ENCODE measurements at places on chromosomes 7 and 10.

DNA sequence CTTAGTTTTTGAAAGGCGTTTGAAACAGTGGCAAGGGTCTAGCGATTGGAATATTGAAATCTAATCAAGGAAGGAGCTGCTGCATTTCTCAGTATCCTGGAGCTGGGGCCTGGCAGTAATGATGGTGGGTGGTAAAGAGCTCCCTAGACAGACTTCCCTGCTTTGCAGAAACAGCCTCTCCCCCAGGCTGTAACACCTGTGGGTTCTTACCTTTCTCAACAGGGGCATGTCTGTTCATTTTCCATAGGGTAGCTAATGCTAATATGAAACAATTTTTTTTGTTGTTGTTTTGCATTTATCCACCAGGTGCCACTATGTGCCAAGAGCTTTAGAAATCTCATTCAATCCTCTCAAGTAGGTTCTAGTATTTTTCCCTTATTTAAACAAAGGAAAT is 345.5 kb downstream of the REEP3 start:
- DNase-seq = no peak

- no peak for DNase-seq
Measured at GRCh38 chr10:34868589-34868988, 53.5 kb upstream of the PARD3 start.

DNA sequence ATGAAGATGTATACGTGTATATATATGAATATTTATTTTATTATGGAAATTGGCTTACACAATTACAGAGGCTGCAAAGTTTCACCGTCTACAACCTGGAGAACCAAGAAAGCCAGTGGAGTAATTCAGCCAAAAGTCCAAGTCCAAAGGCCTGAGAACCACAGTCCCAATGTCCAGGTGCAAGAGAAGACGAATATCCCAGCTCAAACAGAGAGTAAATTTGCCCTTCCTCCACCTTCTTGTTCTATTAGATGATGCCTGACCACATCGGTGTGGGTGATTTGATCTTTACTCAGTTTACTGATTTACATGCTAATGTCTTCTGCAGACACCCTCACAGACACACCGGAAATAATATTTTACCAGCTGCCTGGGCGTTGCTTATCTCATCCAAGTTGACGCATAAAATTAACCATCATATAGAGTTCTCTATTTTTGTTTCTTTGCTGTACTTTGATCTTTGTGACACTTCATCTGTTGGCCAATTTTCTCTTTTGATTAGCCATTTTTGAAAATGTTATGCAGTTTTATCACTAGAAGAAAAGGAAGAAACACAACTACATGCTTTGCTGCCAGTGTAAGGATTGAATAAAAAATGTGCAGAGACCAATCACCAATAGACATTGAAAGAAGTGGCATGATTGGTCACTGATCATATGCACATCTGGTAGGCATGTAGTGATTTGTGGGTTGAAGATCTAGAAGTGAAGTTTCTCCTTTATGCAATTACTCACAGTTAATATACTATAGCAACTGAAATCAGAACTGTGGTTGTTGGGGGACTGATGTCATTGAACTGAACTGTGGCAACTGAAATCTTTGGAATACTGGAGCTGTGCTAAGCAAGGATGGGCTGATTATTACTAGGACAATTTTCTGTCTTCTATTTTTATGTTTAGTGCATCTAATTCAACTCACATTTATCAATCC is 68.5 kb downstream of the EPDR1 start:
- DNase-seq = no peak

- DNase-seq = no peak
Measured at GRCh38 chr10:27620430-27621397, 116.6 kb downstream of the RAB18 start.

- no peak for DNase-seq
Measured at GRCh38 chr10:51244748-51245490, 170.6 kb downstream of the PRKG1 start.

DNA sequence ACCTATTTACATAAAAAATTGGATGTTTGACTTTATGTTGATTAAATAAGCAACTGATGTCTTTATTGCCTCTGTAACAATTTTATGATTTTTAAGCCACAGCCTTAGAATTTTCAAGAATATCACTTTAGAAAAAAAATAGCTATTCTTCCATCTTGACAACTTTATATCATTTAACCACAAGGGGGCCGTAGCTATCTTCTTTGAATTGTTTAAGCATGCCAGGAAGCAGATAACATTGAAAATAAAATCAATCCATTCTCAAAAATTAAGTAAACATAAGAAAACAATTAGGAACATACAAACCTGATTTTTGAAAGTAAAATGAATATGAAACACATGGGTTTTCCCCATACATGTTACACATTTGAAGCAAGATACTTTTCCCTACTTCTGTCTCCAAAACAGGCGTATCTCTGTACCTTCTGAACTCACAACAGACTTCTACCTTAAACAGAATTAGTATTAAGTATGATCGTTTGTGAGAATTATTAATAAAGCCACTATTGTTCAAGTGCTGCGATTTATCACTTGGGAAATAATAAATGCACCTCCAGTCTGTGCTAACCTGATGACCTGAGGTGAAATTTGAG is 209.0 kb downstream of the CACNA2D1 start:
- DNase-seq = peak; percentile 24

- DNase-seq = no peak
Measured at GRCh38 chr10:88936656-88937055, 15.9 kb downstream of the ACTA2 start.

GRCh38 chr10:59397961-59398360 is 35.6 kb upstream of the FAM13C start:
- DNase-seq = no peak

DNA sequence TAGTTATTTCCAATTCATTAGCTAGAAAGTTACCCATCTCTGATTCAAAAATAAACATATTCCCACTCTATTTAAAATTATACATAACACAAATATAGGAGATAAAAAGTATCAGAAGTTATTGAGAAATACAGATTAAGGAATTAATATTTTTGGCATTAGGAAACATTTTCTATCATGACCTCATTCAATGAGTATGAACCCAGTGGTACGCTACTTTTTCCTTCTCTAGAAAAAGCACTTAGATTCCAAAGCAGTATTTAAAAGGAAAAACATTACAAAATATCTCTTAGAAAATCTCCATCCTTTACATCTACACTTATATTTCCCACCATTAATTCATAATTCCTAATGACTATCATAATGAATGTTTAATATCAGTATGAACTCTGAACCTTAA is 240.6 kb upstream of the GNAI1 start:
- no peak for DNase-seq

DNA sequence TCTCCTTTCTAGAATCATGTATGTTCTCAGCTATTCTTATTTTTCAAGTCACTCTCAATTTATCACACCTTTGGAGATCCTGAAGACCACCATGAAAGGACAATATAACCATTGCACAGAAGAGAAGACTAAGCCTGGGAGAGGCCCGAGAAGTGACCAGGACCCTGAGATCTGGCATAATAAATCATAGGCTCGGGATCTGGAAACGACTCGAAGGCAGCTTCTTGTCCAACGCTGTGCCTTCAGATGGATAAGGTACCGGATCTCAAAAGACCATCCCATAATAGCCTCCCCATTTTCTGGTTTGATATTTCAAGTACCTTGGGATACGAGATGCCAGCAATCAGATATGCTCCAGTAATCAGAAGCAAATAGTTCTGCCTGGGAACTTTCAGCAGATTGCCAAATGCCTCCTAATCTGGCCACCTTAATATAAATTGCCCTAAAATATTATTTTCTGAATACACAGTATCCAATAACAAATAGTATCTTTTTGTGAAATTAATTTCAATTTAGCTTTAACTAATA is 179.2 kb upstream of the ZMIZ1 start:
- no peak for DNase-seq

DNA sequence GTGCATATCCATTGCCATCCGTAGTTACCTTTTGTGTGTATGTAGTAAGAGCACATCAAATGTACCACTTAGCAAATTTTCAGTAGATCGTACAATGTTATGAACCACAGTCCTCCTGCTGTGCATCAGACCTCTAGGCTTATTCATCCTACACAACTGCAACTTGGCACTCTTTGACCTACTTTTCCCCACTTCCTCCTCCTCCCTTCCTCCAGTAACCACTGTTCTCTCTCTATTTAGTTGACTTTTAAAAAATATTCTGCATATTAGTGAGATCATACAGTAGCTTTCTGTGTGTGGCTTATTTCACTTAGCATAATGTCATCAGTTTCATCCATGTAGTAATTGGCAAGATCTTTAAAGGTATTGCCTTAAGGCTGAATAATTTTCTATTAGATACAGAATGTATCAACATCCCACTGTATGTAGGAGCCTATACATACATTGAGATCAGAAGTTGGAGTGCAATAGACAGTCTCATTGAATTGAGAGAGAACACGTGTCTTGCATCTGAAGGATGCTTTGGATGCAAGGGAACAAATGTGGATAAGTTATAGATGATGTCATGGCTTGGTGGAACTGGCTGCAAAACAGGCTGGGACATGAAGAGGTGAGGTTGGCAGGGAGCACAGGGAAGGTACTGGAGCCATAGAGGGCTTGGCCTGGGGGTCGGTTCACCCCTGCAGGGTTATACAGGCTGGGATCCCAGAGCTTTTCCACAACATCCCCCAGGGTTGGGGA is 83.0 kb upstream of the FAM180A start:
- no peak for DNase-seq

DNA sequence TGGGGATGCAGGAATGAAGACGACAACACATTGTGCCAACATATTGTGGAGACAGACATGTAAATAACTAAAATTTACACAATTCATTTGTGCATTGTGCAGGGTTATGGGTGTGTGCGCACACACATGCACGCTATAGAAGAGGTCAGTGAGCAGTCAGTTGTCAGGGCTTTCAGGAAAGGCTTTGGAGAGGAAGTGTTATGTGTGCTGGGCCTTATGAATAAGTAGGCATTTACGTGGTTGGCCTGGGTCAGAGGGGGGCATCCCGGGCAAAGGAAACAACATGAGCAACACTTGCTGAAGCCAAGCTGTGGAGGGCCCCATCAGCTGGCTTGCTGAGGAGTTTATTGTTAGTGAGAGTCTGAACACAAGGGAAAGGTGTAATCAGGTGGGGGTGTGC is 4.1 kb downstream of the PRXL2A start:
- no peak for DNase-seq

- no peak for DNase-seq
Measured at GRCh38 chr10:109030581-109031210, 892.6 kb downstream of the XPNPEP1 start.

GRCh38 chr7:38169847-38170246 is 8.2 kb upstream of the STARD3NL start:
- no peak for DNase-seq

- no peak for DNase-seq
Measured at GRCh38 chr7:48179496-48180030, 8.3 kb downstream of the ABCA13 start.

GRCh38 chr10:97868134-97868685 is 18.6 kb downstream of the GOLGA7B start:
- no peak for DNase-seq

- no peak for DNase-seq
Measured at GRCh38 chr7:33701927-33702326, 203.4 kb upstream of the BMPER start.

DNA sequence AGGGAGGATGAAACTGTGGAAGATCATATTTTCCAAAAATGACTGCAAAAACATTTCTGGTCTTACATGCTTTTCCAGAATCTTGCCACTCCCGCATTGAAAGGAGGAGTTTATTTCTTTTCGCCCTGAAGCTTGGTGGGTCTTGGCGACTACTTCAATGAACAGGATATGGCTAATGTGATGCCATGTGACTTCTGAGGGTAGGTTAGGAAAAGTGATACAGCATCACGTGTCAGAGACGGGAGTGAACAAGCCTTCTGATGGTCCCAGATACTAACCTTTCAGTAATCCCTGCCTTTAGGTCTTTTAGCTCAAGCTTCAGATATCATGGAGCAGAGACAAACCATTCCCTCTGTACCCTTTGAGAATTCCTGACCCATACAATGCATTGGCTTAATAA is 192.2 kb upstream of the HPS1 start:
- DNase-seq = no peak

DNA sequence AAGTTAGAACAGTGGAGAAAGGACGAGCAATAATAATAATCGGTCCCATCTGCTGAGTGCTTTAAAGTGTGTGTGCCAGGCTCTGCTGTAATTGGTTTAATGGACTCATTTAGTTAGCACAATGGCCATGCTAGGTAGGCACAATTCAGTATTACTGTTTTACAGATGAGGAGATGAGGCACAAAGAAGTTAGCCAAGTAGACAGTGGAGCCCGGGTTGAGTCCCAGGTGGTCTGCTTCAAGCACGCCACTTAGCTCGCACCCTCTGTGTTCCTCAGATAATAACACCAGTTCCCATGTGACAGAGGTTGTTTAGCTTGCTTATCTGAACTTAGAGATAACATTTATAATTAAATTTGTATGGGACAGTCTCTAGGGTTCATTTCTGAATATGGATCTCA is 101.6 kb upstream of the GJD4 start:
- DNase-seq = peak; percentile 94

- DNase-seq = no peak
Measured at GRCh38 chr7:128360359-128360678, 1.2 kb downstream of the PRRT4 start.

GRCh38 chr10:116029826-116030225 is 243.2 kb downstream of the GFRA1 start:
- DNase-seq = no peak
